ENCODE measurements at places on chromosomes 4 and X.
A peak's percentile ranks its signal among the peaks of the same experiment; 100 is the strongest.

GRCh38 chr4:7393601-7394575 is 40.8 kb downstream of the PSAPL1 start:
- no peak overlapping the region for H3K27ac ChIP-seq
- no peaks in the 10 kb centered on the region for H3K36me3 ChIP-seq
- H3K4me3 ChIP-seq: no peak overlapping the region
- H3K27me3 ChIP-seq: no peaks in the 10 kb centered on the region
- no peak for DNase-seq

GRCh38 chr4:98694076-98694475 is 35.7 kb upstream of the TSPAN5 start:
- no peaks in the 10 kb centered on the region for H3K27me3 ChIP-seq
- no peaks in the 10 kb centered on the region for H3K4me1 ChIP-seq
- H3K4me3 ChIP-seq: no peak overlapping the region
- H3K27ac ChIP-seq: peak overlapping the region; percentile 84

- no peak for DNase-seq
- H3K27ac ChIP-seq: no peak overlapping the region
- H3K4me3 ChIP-seq: no peak overlapping the region
- no peaks in the 10 kb centered on the region for H3K36me3 ChIP-seq
- H3K27me3 ChIP-seq: no peaks in the 10 kb centered on the region
- H3K4me1 ChIP-seq: no peaks in the 10 kb centered on the region
Measured at GRCh38 chr4:1493540-1494287, 87.5 kb upstream of the NKX1-1 start.

DNA sequence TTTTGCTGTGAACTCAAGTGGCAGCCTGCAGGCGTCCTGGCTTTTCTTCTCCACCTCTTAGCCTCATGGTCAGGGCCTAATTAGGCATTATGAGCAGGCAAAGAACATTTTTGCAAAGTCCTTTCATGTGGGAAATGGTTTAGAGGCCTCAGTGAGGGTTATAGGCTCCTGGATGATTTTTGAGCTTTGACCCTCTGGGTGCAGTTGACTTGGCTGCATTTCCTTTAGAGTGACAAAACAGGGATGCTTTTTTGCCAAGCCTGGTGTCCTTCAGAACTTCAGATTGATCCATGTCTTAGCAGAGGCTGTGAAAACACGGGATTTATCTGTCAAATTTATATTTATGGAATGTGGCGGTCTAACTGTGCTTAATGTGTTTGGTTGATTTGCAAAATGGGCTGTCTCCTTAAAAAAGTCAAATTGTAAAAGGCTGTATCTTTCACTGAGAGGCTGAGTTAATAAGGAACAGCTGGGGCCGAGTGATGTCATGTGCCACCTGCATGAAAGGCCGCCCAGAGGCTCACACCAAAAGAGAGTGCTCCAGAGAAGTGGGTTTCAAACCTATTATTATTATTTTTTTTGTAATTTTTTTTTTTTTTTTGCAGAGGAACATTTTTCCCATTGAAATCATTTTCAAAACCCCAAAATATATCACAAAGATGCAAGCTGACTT is 192.2 kb upstream of the ARX start:
- H3K36me3 ChIP-seq: no peaks in the 10 kb centered on the region
- no peaks in the 10 kb centered on the region for H3K4me1 ChIP-seq
- DNase-seq: no peak
- H3K4me3 ChIP-seq: no peak overlapping the region

DNA sequence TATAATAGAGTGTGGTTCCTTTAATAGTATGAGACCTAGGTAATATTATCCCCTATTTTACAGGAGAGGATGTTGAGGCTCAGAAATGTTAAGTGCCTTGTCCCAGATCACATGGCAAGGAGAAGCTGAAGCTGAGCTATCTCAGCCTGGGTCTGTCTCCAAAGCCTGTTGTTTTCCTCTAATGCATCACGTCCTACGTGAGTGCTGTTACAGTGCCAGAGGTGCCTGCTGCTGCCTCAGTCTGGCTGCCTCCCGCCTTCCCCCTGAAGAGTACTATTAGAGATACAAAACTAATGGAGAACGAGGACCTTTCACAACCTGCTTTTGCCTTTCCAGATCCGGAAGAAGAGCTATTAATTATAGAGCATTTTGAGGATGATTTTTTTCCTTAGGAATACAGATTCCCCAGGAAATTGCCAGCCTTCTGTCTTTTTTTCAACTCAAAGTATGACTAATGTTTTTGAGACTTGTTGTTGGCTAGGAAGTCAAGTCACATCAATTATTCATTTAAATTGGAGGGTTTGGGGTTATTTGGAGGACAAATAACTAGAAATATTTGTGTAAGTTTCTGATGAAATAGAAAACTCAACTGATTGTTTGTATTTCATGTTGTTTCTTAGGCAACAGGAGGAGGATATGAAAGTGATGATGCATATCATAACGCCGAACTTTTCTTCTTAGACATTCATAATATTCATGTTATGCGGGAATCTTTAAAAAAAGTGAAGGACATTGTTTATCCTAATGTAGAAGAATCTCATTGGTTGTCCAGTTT is 43.9 kb upstream of the MTMR1 start:
- H3K36me3 ChIP-seq: peaks cover 46% of the 10 kb centered on the region
- H3K27ac ChIP-seq: peak overlapping the region; percentile 25
- DNase-seq: no peak
- no peaks in the 10 kb centered on the region for H3K27me3 ChIP-seq

DNA sequence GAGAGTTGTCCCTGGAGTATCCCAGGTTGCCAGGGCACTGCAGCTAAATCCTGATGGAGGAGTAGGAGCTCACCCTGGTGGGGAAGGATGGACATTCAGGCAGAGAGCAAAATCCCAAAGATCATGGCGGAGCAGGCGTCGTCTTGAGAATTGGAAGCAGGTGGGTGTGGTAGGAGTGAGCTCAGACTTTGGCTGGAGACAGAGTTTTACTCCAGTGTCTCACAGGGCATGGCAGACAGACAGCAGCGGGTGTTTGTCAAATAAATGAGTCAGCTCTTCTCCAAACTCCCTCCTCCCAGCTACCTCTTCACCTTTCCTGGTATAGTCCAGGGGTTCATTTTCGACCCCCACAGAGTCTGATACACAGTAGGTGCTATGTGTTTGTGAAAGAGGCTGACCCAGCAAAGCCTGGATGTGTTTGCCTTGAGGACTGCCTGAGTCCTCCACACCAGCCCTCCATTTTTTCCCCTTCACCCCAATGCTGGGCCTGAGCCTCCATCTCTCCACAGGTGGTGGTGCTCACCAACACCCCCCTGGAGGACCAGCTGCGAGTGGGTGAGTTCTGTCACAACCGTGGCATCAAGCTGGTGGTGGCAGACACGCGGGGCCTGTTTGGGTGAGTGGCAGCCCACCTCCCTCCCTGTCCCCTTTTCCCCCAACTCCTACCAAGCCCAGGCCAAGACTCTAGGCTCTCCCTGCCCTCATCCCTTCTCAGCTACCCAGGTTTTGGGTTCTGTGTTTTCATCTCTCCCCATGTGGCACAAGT is 6.9 kb downstream of the UBA1 start:
- peaks cover 57% of the 10 kb centered on the region for H3K4me1 ChIP-seq
- DNase-seq: no peak
- peak overlapping the region; percentile 82 for H3K27ac ChIP-seq

All from esophagus squamous epithelium (tissue), 5 donors.